Right forelimb (tissue), 1 donor: ENCODE measurements at places on chromosomes 2 and 18.

DNA sequence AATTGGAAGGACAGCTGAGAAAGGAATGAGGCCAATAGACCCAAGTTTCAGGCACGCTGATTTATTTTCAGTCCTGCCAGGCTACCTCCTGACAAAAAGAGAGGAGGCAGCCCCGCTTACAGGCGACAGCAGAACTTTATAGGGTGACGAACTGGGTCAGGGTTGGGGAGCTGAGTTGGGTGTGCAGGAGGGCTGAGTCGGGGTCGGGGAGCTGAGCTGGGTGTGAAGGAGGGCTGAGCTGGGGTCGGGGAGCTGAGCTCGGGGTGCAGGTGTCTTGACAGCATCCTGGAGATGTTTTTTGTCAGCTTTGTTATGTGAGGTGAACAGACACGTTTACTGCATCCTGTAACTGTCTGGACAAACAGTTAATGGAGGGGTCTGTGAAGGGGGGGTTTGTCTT lies 342.2 kb downstream of the ADCYAP1 start:
- peak; percentile 43 for DNase-seq

DNA sequence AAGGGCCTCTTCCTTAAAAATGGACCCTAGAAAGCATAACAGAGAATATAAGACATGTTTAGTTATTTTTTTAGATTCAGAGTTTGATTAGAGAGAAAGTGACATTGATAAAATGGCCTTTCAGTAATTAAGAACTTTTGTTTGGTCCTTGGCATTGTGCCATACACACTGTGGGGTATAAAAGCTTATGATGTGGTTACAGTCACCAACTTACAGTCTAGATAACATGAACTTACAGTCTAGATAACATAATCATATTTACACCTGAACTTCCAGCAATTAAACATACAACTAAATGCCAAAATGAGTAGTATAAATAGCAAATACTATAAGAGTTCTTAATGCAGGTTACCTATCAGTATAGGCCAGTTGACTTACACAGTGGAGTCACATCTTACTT lies 25.6 kb upstream of the EFEMP1 start:
- DNase-seq: no peak

- DNase-seq: no peak
These were observed 69.1 kb upstream of the TCF7L1 start for GRCh38 chr2:85063981-85064599.

- no peak for DNase-seq
These were observed 106.8 kb downstream of the RTP5 start for GRCh38 chr2:241976296-241976695.

GRCh38 chr18:41262688-41263087 lies 692.3 kb upstream of the PIK3C3 start:
- DNase-seq: no peak

DNA sequence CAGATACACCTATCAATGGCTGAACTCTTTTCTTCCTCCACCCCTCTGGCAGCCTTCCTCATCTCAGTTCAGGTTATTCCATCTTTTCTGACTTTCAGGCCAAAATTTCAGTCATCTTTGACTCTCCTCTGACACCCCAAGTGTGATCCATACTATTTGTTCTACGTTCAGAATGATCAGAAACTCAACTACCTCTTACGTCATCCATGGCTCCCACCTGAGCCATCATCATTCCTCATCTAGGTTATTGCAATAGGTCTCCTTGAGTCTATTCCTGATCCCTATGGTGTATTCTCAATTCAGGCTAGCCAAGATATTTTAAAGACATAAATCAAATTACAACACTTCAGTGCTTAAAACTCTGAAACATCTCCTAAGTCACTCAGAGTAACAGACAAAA lies 589.7 kb downstream of the ERBB4 start:
- no peak for DNase-seq

DNA sequence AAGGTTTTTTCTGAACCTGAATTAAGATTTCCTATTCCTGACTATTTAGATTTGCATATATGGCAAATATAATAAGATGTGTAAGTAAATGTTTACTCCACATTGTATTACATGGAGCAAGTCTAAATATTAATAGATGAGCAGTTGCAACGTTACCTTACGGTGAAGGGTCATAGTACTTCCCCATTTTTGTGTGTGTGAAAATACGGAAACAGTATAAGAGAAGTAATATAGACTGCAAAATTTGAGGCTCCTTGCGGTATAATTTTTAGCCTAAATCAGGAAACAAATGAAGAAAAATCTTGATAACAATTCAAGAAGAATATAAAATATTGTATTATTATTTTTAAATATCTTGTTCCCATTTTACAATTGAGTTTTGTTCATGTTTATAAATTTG lies 434.2 kb downstream of the GRB14 start:
- DNase-seq: no peak

- DNase-seq: no peak
These were observed 95.9 kb upstream of the SIX2 start for GRCh38 chr2:45105050-45105582.

DNA sequence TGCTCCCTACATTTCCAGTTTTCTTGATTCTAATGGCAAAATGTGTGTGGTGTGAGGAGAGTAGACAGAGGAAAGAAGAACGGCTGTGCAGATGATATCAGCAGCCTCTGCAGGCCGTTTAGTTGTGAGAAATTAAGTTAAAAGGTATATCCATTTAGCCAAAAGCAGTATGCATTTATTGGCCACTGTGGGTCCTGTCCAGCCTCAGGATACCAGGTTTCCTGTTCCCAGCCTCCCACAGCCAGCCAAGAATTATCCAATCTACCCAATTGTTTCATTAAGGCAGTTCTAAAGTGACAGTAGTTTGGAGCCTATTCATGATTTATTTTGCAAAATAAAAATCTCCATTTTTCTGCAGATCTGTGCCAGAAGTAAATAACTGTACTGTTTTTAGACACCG lies 107.5 kb downstream of the TMEM18 start:
- no peak for DNase-seq

GRCh38 chr18:71450257-71450656 lies 1093.9 kb downstream of the CBLN2 start:
- DNase-seq: no peak

GRCh38 chr2:226813148-226813701 lies 13.6 kb upstream of the IRS1 start:
- DNase-seq: no peak

GRCh38 chr18:58552057-58552461 lies 76.8 kb downstream of the ALPK2 start:
- DNase-seq: no peak

DNA sequence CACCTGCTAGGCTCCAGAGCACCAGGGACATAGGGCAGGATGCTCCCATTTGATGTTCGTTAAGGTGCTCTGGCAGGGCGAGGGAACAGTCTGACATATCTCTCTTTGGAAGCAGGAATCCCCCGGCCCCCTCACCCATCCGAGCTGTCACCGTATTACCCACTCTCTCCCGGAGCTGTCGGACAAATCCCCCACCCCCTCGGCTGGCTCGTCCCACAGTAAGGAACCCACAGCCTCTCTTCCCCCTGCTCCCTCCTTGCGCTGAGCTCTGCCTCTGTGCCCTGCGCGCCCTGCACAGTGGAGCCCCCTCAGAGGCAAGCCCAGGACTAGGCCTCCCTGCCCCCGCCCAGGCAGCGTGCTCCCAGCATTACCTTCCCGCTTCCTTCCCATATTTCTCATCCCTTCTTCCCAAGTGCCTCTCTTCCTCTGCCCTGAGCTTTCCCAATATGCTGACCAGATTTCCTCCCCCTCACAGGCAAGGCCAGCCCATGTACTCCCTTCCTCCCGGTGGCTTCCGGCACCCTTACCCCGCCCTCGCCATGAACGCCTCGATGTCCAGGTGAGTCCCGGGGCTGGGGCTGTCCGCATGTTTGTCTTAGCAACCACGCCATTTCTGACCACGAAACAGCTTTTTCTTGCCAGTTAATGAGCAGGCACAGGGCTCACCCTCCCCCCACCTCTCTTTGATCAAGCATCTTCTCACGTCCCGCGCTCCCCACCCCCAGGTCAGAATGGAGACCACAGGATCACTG lies 23.8 kb downstream of the TGOLN2 start:
- no peak for DNase-seq

- no peak for DNase-seq
These were observed 32.6 kb downstream of the MRPL33 start for GRCh38 chr2:27804146-27804545.

- DNase-seq: no peak
These were observed 34.4 kb upstream of the CYP27C1 start for GRCh38 chr2:127254386-127254981.

GRCh38 chr2:23009545-23010149 lies 375.3 kb upstream of the KLHL29 start:
- peak; percentile 82 for DNase-seq

- no peak for DNase-seq
These were observed 44.3 kb downstream of the RBM43 start for GRCh38 chr2:151217343-151217742.

DNA sequence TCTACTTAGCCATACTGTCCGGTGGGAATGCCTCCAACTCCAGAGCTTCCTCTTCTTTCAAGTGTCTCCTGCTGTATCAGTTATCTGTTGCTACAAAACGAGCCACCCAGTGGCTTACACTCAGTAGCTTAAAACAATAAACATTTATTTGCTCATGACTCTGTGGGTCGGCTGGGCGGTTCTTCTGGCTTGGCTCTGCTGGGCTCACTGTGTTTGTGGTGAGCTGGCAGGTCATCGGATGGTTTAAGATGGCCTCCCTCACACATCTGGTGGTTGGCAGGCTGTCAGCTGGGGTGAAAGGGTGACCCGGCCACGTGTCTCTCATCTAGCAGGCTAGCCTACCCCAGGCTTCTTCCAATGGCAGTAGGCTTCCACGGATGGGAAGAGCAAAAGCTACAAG lies 122.4 kb upstream of the SLC1A4 start:
- no peak for DNase-seq
